ENCODE measurements at places on chromosomes 4 and X. TPM values are rescaled to one million over a fixed set of nuclear protein-coding genes. Genes with fewer than 3 reads are reported as not detected.

TEC gene
- total RNA-seq: 4.3 TPM

MAGEB4 gene
- total RNA-seq: not detected

IL3RA gene
- total RNA-seq: 0.41 TPM

MAGEB17 gene
- total RNA-seq: not detected

CYSLTR1 gene
- total RNA-seq: 7.8 TPM

CCSER1 gene
- total RNA-seq: not detected

FGF5 gene
- total RNA-seq: not detected

PAGE1 gene
- not detected for total RNA-seq

TRO gene
- total RNA-seq: 4.8 TPM

DNA sequence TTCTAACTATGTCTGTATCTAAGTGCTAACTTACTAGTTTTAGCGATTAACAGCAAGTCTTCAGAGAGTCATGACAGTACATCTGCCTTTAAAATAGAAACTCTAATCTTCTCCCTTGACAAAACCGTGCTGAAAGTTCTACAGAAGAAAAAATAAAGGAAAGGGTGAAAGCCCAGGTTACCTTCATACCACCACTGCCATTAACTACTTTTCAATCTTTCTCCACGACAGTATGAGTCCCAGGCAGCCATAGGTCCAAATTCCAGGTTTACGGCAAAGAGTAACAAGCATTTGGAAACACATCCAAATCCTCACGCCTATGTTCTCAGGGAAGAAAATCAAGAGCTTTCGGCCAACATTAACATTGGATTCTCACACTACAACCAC, 12.4 kb upstream of the ZCCHC13 start:
- DNase-seq: no peak

GRCh38 chr4:74758551-74759145, 35.7 kb downstream of the BTC start:
- DNase-seq: no peak

DNA sequence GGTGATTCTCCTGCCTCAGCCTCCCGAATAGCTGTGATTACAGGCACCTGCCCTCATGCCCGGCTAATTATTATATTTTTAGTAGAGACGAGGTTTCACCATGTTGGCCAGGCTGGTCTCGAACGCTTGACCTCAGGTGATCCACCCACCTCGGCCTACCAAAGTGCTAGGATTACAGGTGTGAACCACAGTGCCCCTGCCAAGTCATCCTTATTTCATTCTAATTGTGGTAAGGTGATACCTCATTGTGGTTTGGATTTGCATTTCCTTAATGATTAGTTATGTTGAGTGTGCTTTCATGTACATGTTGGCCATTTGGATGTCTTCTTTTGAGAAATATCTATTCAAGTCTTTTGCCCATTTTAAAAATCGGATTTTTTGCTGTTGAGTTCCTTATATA, 93.0 kb downstream of the USP9X start:
- DNase-seq: no peak

GRCh38 chr4:124686279-124686678, 26.3 kb downstream of the ANKRD50 start:
- no peak for DNase-seq

GRCh38 chr4:36209941-36210649, 34.2 kb downstream of the ARAP2 start:
- no peak for DNase-seq

DNA sequence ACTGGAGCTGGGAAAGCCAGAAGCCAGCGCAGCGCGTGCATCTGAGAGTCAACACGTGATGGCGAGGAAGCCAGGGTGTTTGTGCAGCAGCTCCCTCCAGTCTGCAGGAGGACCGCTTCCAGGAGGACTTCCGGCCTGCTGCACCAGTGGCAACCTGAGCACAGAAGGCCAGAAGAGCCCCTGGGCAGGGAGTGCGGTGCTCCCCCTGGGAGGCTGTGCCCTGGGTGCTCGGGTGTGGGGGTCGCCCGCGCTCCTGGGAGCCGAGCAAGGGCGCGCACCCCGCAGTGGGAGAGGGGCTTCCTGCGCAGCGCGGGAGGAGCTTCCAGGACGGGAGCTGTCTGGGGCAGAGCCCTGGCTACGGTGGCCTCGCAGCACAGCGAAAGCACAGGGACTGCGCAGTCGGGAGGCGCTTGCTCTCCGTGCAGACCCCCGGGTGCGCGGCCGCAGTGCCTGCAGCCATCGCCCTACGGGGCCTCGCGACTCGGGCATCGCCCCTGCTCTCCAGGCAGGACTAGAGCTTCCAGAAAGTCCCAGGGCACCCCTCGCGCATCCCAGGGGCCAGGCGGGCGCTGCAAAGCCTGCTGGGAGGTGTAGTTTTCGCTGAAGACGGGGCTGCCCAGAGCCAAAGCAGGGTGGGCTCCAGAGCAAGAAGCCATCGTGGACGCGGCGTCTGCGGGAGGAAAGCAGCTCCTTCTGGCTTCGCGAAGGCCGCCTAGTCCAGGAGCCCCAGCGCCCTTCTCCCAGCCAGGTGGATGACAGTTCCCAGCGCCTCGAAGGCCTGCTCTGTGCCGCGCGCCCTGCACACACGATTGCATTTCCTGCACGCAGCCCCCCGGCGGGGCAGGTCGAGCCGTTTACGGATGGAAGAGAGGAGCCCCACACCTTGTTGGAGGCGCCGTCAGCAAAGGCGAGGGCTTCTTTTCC, 24.1 kb upstream of the WFS1 start:
- DNase-seq: no peak

DNA sequence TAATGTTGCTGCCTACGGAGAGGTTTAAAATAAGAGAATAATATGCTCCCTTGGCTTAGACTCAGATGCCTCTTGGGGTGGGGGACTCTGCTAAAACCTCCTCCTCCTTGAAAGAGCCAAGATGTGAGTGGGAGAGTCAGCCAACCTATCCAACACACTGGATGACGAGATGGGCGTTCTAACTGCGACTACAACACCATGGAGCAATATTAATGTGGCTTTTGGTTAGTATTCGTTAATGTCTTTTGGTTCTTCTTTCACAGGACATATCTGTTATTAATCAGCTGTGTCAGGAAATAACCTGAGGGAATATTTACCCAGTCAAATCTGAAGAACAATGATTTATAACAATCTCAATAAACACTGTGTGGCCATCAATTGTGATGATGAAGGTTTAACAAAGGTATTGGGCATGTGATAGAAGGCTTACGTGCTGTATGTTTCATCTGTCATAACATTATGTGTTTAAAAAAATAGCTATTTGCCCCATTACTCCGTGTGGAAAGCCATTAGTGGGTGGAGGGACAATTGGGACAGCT, 143.5 kb upstream of the FTHL17 start:
- DNase-seq: no peak

GRCh38 chr4:73788411-73788810, 48.0 kb downstream of the CXCL8 start:
- no peak for DNase-seq

DNA sequence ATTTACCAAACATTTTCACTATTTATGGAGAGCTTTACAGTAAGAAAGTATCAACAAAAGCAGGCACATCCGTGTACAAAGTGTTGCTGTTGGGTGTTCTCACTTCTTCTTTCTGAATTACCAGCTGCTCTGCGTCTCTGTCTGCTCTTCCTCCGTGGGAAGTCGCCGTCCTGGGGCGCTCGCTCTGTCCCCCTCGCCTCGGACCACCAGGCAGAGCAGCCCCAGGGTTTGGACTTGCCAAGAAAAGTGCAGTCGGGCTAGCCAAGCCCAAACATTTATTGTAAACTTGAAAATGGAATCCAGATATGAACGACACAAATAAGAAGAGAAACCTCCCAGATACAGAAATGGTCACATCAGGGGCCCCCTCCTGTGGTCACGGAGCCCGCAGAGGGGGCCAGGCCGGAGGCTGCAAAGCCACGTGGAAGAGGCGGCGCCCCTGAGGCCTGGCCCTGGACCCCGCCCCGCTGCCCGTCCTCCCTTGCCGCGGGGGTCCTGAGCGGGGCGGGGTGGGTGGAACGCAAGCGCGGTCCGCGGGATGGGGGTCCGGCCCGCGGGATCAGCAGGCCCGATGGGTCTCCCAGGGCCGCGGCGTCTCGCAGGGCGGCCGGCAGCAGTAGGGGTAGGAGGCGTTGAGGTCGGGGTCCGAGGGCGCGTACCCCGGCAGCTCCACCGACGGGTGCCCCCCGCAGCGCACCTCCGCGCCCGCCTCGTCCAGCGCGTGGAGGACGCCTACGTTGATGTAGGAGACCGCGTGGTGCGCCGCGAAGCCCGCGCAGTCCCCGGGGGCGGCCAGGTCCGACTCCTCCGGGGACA, 1.5 kb downstream of the TMEM271 start:
- DNase-seq: no peak

GRCh38 chrX:102517326-102517725, 787 bp upstream of the TMSB15A start:
- no peak for DNase-seq

- DNase-seq: no peak
These were observed 36.0 kb upstream of the SPANXC start for GRCh38 chrX:141278306-141278705.

- DNase-seq: no peak
These were observed 72.1 kb downstream of the MAGEC1 start for GRCh38 chrX:141975839-141976238.

GRCh38 chr4:173057901-173058300, 110.7 kb upstream of the GALNT7 start:
- DNase-seq: no peak

DNA sequence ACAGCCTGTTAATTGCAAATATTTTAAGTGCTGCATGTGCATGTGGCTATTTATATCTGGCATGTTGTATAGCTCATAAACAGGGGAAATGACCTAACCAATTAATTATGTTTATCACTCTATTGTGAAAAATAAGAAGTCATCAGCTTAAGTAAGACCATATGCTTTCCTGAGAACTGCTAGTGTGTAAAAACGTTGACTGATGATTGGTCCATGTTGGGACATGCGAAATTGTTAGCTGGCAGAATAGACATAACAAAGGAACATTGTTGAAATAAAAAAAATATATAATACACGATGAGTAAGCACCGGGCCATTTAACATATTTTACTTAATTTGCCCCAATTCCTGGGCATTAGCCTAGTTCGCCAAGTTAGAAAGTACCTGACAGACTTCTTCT, 207.5 kb downstream of the ANK2 start:
- no peak for DNase-seq

DNA sequence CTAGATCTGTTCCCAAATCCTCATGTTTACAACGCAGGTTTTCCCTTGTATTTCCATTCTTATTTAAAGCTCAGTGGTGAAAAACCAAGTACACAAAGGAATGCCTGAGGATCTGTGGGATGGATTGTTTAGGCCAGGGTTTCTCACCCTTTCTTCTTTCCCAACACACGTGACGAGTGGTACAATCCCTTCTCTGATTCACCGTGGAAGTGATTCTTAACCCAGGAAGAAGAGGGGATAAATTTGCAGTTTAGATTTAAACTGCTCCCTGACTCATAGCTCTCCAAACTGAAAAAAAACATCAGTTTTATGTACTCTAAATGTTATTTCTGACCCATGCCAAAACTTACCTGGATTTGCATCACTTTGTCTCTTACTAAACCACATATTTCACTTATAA, 17.0 kb downstream of the PAQR3 start:
- DNase-seq: no peak

DNA sequence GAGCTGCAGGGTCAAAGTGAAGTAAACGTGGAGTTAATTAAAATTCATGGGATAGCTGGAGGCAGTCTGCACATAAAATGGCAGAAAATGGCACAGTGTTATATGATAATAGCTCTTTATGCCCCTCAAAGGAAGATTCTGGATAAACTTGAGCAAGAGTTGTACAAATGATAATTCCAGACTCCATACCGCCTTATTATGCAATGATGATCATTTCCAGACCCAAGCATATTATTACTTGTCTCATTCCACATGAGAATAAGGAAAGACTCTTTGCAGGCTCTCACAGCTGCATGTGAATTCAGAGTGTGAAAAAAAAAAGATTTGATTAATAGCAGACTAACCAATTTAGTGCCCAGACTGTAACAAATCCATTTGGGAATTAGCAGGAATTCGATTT, 105.4 kb downstream of the STK32B start:
- no peak for DNase-seq

DNA sequence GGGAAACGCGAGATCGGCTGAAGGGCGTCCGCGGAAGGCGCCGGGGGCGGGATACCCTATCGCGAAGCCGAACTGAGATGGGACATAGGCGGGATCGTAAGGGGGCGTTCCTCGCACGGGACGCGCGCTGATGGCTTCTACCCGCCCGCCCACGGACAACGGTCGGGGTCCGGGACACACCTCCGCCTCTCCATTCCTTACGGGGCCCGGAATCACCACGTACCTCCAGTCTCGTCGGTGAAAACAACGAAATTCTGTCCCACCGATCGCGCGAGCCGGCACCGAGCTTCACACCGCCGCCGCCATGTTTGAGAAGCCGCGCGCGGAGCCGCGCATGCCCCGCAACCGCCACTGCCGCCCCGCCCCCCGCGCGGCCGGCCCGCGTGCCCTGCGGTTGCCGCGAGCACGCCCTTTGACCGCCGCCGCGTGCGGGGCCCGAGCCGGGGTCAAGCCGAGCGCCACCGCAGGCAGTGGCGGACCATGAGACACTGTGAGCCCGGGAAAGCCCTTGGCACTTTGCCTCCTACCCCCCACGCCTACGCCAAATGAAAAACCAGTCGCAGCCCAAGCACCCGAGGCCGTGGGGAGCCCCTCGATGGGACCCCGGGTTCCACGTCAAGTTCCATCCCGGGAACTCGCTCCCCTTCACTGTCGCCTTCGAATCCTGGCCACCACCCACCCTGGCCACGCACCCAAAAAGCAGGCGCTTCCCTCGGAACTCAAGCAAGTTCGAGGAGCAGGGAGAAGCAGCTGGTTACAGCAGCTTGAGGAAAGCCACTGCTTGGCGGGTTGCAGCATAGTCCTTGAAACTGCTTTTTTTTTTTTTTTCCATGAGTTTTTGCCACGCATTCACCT, at the start of gene SCML2:
SCML2 (minus strand) TSS at position 320 of the 855 bp plus-strand sequence. CDS start 20,617 bp downstream, outside the sequence.
- peak; percentile 29 for DNase-seq

DNA sequence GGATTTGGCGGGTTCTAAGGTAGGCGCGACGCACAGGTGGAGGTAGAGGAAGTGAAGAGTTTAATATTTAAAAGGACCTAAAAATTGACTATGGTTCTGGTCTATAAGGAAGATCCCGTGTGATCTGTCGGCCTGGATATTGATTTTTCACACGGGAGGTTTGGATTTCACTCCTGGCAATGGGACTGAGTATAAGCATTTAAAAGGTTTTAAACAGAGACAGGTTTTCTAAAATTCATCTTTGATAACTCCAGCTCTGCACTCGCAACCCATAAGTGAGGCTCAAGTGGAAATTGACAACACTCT, 394 bp upstream of the UXT start:
- no peak for DNase-seq

DNA sequence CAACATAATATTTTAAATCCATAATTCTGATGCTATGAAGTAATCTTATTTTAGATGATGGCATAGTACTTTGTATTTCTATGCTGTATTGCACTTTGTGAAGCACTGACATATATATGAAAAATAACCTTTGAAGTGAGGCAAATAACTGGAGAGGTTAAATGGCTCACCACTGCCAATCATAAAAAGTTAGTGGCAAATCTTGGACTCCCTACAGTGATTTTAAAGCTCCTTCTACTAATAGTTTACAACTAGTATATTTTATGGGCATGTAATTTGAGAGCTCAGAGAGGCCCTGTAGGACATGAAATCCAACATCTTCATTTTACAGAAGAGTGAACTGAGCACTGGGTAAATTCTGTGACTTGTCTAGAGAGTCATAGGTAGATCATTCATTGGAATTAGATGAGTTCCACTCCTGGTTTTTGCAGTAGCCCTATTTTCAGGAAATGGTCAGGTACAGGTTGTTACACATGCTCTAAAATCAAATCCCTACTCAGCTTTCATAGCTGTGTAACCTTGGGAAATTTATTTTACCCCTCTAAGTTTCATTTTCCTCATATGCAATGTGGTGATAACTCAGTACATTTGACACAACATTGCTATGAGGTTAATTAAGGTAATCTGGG, 804 bp upstream of the GC start:
- no peak for DNase-seq
